ENCODE measurements at places on chromosomes 11 and 22. TPM values are rescaled to one million over a fixed set of nuclear protein-coding genes. Genes with fewer than 3 reads are reported as not detected.

DNA sequence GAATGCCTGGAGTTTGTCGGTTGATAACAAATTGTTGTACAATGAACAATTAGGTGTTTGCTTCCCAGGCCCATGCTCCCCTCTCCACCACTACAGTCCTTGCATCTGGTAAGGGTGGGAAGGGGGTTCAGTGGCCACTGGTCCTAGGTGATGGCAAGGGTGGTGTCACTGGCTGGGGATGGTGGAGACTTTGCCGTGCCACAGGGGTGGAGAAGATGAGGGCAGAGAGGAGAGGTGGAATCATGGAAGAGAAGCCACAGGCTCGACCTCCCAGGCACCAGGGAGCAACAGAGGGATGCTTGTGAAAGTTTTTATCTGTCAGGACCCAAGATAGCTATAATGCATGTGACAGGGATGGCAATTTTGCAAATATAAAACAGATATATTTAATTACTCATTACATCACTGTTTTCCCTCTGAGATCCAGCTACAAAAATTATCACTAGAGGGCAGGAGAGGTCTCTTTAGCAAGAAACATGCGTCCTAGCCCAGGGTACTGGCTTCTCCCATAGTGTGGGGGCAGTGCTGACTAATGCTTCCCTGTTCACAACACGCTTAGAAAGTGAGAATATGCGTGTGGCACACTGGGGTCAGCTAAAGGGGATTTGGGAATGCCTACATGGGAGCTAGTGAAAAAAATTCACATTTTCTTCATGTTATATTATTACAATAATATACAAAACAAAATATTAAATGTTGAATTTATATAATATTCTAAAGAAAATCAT, 49.0 kb upstream of the AMPD3 start:
- DNase-seq = peak; percentile 36

DNA sequence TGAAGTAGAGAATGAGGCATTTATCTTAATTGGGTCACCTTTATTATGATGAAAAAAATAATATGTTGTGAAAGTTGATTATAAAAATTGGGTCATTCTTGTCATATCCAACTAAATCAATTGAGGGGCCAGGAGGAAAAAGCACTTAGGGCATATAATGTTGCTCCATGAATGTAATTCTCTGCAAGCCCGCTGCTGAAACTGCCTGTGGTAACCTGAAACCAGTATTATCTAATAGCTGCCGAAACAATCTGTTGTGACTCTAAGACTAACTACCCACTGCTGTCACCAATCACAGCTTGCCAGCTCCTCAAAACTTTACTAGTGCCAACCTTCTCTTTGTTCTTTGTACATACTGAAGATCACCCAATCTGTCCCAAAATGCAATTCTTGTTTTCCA, 115.8 kb downstream of the ATG16L2 start:
- no peak for DNase-seq

DNA sequence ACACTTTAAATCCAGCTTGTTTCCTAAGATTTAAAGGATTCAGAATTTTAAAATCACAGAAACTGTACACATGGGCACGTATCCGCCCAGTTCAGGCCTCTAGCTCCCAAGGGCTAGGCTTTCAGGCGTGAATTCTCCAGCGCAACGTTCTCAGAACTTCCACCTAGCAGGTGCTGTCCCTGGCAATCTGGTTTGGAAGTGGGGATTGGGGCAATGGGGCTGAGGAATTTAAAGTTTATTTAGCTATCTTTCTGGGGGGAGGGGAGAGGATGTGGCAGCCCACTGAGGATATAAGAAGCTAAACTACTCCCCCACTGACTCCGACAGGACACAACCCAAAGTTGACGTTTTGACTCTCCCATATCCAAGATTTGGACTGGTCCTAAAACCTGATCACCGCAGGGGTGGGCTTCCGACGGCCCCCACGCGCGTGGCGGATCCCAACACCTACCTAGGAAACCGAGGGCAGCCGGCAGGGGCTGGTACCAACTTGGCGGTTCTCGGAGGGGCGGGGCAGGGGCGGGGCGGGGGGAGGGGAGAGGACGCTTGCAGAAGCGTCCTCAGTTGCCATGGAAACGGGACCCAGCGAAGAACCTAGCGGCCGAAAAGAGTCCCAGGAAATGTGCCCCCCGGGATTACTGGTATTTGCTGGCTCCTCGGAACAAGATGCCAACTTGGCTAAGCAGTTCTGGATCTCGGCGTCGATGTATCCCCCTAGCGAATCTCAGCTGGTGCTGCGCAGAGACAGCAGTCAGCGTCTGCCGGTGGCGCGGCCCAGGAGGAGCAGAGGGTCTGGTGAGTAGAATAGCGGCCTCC, at the start of gene HOATZ:
TSS of gene HOATZ (plus strand) at position 563 of the 816 bp plus-strand sequence. CDS start at position 570, 7 bp downstream.
- DNase-seq = no peak

- no peak for DNase-seq
These were observed 64.8 kb downstream of the RPUSD4 start for GRCh38 chr11:126146454-126147192.

The PKDREJ gene
- total RNA-seq = not detected
